ENCODE measurements at places on chromosomes 11 and 22.

DNA sequence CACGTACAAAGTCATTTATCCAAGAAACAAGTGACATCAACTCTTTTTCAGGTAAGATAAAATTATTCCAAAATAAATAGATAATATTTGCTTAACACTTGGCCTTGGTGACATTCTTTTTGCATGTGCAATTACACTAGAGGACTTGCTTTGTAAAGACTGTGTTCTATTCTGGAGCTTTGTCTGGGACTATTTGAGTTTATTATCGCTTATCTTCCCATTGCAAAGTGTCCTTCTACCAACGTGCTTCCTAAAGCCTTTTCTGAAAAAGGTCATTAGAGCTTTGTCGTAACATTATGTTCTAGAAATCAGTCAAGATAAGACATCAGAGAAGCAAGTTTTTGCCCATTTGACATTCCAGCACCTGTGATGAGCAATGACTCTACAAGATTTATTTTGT lies 78.3 kb upstream of the MYO18B start:
- DNase-seq, result no peak

DNA sequence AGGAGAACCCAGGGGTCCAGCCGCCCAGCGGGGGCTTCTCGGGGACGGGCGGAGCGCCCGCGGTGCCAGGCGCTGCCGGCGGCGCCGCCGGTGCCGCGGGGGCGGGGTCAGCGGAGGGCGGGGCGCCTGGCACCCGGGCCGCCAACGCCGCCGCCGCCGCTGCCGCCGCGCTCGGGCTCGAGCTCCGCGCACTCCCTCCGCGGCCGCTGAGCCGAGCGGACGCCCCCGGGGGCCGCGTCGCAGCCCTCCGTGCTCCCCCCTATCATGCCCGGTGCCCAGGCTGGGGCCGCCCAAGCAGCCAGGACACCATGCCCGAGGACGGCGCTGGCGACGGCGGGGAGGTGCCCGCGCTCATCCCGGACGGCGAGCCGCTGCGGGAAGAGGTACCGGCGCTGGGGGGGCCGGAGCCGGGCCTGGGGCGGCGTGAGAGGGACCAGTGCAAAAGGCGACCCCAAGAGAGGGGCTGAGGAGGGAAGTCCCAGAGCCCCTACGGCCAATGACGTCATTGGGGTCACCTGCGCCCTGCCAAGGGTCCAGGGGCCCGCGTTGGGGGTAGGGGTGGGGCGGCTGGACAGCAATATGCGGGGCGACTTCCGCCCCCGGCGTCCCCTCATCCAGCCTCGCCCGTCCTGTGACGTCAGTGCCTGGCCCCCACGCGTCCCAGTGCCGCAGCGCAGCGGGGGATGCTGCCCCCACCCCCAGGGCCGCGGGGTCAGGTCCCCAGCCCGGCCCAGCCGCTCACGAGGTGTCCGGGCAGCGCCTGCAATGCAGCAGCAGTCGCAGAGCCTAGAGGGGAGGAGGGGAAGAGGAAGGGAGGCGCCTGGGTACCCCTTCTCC lies at the start of gene TMEM151A:
TSS of gene TMEM151A (plus strand) at position 189 of the 837 bp plus-strand sequence. CDS start at position 309, 120 bp downstream.
- DNase-seq, result no peak

DNA sequence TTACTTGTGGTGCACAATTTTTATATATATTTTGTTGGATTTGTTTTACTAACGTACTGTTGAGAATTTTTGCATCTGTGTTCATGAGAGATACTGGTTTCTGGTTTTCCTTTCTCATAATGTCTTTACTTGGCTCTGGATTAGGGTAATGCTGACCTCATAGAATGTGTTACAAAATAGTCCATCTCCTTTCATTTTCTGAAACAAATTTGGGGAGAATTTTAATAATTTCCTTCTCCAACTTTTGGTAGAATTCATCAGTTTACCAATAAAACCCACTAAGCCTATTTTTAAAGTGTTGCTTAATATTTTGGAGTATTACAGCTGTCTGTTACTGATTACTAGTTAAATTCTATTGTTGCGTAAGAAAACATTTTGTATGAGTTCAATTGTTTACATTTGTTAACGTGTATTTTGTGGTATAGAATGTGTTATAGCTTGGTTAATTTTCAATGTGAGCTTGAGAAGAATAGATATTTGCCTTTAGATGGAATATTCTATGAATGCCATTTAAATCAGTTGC lies 11.5 kb downstream of the TRIM22 start:
- DNase-seq, result no peak

- DNase-seq, result no peak
These were observed 15.0 kb downstream of the MRTFA start for GRCh38 chr22:40621309-40622151.

GRCh38 chr11:119704849-119705248 lies 24.2 kb downstream of the NECTIN1 start:
- no peak for DNase-seq

GRCh38 chr22:50696799-50697561 lies 24.4 kb downstream of the SHANK3 start:
- no peak for DNase-seq

- no peak for DNase-seq
These were observed 2.0 kb upstream of the CCDC73 start for GRCh38 chr11:32796425-32796824.

GRCh38 chr11:124402326-124402922 lies 3.6 kb upstream of the OR8B3 start:
- DNase-seq, result peak; percentile 42

- DNase-seq, result no peak
These were observed 852 bp downstream of the TRAF6 start for GRCh38 chr11:36509201-36509639.

DNA sequence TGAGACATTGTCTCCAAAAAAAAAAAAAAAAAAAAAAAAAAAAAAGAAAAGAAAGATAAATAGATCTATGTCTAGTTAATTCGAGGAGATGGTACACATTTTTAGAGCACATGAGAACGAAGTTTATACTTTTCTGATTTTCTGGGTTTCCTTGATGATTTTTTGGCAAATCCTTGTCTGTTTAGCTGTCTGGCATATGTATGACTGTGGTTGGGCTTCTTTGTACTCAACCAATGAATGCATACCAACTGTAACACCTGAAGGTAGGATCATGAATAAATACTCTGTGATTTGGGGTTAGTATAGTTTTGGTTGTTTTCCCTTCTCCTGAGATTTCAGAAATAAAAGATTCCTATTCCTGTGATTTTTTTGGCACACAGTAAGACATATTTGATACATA lies 63.1 kb downstream of the ARHGEF12 start:
- no peak for DNase-seq

GRCh38 chr22:30876915-30877553 lies 91.5 kb downstream of the MORC2 start:
- DNase-seq, result no peak

DNA sequence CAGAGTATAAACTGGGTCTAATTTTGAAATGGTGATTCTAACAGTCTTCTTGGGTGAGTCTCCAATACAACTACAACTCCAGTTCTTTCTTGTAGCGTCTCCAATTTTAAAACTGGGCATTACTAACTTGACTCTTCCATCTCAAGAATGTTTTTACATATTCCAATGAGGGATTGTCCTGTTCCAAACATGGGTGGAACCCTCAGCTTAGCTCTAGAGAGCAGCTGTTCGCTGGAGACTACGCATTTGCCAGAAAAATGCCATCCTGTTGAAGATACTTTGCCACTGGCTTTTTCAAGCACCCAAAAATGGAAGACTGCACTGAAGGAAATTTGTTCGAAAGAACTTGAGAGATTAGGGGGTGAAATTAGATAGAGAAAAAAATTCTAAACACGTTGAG lies 870.0 kb downstream of the NTM start:
- no peak for DNase-seq

GRCh38 chr22:36377022-36377631 lies 10.6 kb downstream of the MYH9 start:
- no peak for DNase-seq

DNA sequence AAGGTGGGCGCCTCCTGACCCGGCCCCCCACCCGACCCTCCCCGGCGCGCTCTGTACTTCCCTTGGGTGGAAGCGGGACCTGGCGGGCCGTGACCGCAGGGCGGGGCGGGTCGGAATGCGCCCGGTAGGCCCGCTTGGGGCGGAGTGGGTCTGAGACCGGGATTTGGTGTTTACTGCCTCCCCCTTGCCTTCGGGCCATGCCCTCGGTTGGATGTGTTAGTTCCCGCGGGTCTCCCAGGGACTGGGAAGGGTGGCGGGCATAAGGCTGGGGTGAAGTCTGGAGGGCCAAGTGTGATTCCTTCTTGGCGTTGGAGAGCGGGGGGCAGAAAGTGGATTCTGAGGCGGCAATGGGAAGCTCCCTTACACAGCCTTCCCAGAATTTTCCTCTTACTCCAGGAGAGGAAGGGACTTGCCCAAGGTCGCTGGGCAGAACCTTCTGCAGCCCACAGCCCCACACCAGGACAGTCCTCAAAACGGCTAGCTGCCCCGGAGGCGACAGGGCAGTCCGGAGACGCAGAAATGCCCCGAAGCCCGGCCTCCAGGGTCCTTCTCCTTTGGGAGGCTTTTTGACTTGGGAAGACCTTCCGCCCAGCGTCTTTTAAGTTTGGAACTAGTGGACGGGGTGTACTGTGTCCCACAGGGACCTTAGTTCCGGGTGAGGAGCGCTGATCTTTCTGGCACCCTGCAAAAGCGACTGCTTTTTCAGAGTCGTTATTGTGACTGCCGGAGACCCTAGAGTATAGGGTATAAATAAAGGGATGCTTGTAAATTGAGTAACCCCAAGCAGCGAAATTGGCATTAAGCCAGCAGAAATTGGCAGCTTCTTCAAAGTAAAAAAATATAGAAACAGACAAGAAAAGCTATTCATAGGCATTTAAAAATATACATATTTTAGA lies 647 bp downstream of the SWAP70 start:
- DNase-seq, result peak; percentile 1

GRCh38 chr22:39940757-39941305 lies 19.4 kb upstream of the TMA7B start:
- no peak for DNase-seq

- DNase-seq, result no peak
These were observed 10.8 kb downstream of the SGSM1 start for GRCh38 chr22:24816806-24817205.

DNA sequence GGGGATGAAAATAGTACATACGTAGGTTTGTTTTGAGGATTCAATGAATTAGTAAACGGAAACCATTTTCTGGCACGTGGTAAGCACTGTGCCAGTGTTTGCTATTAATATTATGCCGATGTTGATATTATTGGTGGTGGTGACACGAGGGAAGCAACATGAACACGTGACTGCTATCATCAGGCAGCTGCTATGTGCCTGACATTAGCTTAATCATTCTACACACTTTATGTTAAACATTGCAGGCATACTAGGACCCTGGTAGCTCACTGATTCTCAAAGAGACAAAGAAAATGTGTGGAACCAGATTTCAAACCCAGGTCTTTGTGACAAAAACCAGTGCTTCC lies 656 bp downstream of the SRRD start:
- DNase-seq, result no peak

DNA sequence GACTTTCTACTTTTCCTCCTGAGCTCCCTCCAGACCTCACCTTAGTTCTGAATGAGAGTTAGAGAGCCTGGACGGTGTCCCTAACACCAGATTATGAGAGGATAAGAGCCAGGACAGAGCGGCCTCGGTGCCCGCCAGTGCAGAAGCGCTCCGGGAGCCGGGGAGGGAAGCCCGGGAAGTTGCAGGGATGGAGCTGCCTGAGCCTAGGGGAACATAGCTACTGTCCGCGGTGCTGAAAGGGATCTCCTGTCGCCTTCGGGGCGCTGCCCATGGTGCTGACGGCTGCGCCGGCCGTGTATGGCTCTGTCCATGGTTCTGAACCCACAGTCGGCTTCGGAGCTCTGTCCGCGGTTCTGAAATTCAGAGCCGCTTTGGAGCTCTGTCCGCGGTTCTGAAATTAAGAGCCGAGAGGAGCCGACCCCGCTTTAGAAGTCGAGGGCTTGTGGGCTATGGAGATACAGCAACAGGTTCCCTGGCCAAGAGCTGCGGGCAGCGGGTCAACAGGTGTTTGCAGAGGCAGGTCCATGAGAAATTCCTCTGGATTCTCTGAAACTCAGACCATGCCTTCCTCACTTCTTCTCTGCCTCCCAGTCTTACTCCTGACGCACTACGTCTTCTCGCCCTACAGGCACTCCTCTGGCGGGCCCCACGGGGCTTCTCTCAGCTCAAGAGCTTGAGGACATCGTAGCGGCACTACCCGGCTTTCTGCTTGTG lies 814 bp downstream of the NPAS4 start:
- DNase-seq, result peak; percentile 78

- no peak for DNase-seq
These were observed 4.9 kb upstream of the TMEM132A start for GRCh38 chr11:60919320-60919719.

- no peak for DNase-seq
These were observed 850.1 kb downstream of the NTM start for GRCh38 chr11:132220474-132220873.

DNA sequence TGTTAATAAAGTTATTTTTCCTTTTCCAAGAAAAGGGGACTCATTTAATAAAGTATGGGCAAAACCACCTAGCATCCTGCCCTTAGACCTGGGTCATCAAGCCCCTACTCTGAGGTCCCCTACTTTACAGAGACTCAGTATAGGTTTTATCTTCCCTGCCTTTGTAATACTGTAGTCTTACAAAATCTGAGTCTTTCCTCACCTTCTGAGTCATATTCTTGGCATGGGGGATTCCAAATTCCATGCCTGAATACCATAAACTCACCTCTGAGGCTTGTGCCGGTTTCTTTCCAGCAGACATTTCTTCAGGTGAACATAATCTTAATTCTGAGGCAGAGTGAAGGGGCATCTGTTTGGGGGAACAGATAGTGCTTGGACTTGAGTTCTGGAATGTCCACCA lies 282.5 kb downstream of the KCNA4 start:
- no peak for DNase-seq

- DNase-seq, result no peak
These were observed 5.5 kb downstream of the VPS37C start for GRCh38 chr11:61155741-61156140.

DNA sequence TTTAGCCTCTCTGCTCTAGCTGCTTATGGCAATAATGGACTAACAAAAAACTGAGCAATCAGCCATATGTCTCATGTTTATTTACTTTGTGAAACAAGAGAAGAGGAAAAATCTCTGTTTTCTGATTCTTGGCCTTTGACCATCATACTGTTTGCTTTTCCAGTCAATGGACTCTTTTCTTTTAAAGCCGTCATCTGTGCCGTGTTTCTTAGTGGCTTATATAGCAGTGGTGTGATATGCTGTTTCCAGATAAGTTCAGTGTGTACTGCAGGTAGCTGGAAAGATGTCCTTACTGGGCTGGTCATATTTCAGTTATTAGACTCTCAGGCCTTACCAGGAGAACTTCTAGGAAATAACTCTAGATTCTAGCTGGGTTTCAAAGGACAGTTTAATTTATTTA lies 33.6 kb upstream of the TECTA start:
- no peak for DNase-seq

- no peak for DNase-seq
These were observed 152.2 kb downstream of the ADAMTS15 start for GRCh38 chr11:130600616-130601015.

DNA sequence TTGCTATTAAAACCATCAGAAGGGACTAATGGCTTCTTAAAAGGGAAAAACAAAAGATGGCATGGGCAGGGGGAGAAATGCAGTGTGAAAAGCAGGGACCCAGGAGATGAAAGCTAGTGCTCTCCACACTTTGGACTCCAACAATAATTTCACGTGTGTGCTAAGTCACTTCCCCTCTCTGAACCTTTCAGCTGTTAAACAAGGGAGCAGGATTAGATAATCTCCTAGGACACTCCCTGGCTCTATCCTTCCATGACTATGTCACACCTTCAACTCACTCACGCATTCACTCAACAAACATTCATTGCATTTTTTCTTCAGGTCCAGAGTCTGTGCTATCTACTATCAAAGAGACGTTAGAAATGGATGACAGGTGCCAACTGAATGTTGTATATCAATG lies 88.7 kb downstream of the SYN3 start:
- no peak for DNase-seq

Data from stimulated activated CD4-positive, alpha-beta T cell treated with anti-CD3 and anti-CD28 coated beads, Interleukin-4, amount 100 ng/mL, for 48 hours (primary cell).